ENCODE measurements at places on chromosomes 6 and 20.

- no peak for DNase-seq
Measured at GRCh38 chr6:111837641-111838500, 35.4 kb downstream of the FYN start.

DNA sequence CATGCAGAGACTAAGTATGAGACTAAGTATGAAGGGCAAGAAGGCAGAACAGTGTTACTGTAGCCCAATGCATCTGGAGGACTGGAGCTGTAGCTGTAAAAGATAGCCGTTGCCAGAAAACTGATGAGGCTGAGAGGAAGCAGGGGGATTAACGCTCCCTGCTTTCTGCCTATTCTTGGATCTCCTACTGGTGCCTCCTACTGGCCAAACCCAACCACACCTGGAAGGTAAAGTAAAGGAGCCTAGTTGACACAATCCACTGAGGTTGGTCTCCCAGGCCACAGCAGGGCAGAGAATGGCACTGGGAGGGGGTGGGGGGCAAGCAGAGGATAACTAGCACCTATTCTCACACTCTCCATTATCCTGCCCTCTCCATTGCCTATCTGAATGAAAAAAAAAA lies 105.0 kb upstream of the MRPS10 start:
- no peak for DNase-seq

DNA sequence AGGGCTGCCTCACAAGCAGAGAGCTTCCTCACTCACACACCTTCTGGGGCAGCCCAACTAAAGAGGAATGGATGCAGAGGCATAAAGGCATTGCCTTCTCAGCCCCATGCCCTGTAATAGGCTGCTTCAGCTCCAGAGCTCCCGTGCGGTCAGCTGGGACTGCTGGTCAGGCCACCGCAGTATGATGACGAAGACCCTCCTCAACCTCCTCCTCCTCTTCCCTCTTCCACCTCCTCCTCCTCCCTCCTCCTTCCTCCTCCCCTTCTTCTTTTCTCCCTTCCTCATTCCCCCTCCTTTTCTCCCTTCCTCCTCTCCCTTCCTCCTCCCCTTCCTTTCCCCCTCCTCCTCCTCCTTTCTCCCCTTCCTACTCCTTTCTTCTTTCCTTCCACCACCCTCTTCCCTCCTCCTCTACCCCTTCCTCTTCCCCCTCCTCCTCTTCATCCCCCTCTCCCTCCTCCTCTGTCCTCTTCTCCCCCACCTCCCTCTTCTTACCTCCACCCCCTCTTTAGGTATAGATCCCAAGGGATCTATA lies 465.3 kb upstream of the CDH4 start:
- no peak for DNase-seq

DNA sequence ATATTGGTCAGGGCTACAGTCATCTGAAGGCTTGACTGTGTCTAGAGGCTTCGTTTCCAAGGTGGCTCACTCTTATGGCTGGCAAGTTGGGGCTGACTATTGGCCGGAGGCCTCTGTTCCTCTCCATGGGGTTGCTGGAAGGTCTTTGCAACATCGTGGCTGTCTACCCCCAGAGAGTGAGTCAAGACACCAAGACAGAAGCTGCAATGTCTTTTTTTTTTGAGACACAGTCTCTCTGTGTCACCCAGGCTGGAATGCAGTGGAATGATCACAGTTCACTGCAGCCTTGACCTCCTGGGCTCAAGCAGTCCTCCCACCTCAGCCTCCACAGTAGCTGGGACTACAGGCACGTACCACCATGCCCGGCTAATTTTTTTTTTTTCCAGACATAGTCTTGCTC lies 29.4 kb upstream of the KIF3B start:
- DNase-seq, result no peak

DNA sequence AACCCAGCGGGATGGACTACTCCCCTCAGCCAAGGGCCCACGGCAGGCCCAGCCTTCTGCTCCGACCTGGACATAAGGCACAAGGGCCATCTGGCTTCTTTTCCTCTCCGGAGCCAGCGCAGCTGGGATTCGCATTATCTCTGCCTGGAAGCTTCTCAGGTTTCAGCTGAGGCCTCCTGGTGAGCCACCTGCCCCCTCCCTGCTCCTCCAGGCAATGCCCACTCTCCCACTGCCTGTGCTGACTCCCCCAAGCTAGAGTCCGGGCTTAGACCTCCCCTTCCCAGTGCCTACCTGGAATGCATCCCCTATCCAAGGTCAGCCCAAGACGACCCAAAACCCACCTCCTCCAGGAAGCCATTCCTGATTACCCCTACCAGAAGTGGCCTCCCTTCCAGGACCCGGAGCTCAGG lies 60.7 kb downstream of the EZR start:
- DNase-seq, result peak; percentile 80

DNA sequence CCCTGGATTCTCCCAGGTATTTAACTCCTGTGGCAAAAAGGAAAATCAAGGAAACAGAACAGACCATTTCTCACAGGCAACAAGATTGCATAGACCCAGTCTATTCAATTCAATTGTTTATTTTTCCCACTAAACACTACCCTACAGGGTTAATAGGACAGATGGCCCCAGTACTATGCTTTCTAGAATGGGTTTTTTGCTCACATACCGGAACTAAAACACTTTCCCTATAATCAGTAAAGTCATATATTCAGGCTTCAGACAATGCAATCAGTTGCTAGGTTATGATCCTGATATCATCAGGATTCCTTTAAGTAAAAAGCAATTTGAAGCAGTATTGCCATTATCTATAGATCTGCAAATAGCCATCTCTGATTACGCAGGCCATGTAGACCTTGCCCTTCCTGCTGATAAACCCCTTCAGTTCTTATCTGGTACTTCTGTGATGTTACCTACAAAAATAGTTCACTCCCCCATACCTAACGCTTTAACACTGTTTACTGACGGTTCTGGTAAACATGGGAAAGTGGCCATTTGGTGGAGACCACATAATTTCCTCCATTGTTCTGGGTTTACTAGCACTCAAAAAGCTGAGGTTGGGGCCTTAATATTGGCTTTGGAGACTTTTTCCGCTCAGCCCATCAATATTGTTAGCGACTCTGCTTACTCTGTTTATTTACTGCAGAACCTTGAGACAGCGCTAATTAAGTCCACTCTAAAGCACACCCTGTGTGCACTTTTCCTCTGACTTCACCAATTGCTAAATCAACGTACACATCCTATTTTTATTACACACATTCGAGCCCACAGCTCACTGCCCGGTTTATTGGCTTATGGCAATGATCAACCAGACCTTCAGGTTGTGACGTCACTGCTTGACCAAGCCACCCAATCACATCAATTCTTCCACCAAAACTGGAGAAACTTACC lies 666.0 kb downstream of the PHF3 start:
- no peak for DNase-seq

DNA sequence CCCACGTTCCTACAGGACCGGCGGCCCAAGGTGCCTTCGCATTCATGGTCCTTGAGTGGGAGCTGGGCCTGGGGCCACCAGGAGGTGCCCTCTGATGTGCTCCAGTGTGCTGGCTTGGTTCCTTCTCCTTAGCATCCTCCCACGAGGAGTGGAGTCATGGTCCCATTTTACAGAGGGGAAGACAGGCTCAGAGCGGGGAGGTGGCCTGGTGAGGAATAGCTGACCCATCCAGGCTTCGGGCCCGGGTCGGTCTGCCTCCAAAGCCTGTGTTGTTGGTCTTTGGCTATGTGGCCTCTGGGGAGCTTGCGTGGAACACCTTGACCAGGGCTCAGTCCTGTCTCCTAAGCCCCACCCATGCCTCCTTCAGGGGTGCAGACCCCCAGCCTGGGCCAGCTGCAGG lies 22.8 kb downstream of the RBM38 start:
- no peak for DNase-seq

DNA sequence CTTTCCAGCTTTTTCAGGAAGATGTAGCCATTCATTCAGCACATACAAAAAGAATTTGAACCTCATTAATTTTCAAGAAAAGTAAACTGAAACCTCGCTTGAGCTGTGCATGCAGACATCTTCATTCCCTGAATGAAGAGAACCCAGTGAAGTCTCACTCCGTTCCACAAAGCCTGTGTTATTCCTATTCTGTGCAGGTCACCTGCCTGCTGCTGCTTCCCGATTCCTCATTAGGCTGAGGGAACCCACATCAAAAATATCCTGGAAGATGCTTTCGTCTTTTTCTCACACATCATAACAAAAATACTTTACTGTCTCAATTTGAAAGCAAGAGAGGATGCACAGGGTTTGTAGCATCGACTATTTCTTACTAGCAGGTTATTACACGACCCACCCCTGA lies 40.1 kb downstream of the TRMT6 start:
- no peak for DNase-seq

DNA sequence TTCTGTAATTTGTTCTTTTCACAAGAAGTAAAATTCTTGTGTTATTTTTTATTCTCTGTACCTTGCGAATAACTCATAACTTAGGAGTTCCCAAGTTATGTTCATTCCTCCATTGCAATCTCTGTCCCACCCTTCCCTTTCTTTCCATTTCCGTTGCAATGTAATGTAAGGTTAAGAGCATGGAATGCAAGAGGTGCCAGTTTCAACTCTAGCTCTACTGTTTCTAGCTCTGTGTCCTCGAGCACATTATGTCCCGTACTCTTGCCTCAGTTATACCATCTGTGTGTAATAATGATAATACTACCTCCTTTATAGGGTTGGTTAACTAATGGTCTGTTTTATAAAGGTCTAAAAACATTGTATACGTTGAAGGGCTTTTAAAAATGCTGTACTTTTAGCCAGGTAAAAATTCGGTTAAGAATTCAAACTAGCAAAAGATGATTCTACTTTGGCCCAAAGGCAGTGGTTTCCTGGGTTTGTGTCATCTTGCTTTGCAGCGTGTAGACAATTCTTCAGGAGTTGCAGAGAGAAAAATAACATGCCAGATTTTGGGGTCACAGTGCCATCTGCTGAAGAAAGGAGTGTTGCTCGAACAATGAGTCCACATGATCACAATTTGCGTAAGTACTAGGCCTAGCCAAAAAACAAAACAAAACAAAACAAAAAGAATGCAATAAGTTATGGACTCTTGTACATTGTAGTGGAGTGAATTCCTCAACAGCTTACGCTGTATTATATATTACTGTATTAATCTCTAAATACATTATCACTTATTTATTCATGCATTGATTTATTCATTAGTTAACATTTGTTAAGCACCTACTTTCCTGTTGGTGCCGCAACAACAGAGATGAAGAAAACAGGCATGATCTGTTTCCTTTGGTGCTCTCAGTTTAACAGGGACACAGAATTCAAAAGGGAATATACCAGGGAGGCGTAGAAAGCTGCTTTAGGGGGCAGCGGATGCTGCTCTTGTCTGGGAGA lies 10.0 kb upstream of the PFDN4 start:
- DNase-seq, result no peak

GRCh38 chr6:145247692-145248419 lies 487.5 kb downstream of the EPM2A start:
- DNase-seq, result no peak

DNA sequence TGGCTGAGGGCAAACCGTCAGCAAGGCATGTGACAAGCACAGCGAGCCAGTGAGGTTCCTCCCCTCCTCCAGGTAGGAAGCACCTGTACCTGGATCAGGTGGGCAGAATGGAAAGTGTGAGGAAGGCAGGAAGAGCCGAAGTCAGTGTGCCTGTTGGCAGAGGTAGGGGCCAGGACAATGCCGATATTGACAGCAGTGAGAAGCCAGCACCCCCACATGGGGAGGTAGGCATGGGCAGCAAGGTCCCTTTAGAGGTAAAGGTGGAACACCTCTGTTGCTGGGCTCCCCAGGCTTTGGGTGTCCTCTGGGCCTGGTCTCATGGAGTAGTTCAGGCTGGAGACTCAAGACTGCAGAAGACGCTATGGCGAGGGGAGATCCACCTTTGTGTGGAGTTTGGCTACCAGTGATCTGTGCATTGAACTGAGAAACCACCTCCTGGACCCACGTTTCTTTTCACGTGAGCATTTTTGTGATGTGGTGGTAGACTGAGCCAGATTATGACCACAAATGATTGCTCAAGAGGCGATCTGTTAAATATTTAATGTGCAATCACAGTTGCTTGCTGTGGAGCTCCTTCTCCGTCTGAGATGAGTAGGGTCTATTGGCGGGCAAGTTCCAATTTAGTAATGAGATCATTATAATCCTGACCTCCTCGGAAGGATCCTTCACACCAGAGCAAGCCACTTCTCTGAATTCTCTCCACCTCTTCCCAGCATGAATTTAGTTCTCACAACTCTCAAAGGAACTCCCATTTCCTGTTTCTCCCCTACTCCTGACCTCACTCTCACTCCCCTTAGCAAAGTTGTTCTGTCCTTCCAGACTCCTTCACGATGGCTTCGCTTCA lies 174.8 kb downstream of the CDH26 start:
- no peak for DNase-seq

DNA sequence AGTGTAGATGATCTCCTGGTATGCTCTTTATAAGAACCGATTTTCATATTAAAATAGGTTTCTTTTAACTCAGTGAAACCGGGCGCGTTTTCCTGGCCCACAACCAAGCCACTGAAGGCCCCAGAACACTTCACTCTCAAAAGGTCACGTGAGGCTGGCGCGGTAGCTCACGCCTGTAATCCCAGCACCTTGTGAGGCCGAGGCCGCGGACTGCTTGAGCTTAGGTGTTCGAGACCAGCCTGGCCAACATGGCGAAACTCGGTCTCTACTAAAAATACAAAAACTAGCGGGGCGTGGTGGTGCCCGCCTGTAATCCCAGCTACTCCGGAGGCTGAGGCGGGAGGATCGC lies 402 bp upstream of the TAF8 start:
- no peak for DNase-seq

DNA sequence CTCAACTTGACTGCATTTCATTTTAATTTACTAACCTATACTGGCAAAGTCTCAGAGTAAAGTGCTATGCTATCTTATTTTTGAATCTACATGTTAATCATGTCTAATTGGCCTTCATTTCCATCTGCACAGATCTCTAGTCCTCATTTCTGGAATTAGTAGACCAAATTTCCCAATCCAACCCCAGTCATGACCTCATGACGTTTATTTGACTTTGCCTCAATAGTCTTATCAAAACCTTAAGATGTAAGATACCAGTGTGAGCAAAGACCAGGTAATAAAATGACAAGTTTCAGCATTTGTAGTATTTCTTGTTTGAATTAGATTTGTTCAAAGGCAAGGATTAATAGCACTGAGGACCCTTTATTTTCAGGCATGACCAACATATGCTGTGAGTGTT lies 43.3 kb upstream of the MYB start:
- DNase-seq, result no peak

DNA sequence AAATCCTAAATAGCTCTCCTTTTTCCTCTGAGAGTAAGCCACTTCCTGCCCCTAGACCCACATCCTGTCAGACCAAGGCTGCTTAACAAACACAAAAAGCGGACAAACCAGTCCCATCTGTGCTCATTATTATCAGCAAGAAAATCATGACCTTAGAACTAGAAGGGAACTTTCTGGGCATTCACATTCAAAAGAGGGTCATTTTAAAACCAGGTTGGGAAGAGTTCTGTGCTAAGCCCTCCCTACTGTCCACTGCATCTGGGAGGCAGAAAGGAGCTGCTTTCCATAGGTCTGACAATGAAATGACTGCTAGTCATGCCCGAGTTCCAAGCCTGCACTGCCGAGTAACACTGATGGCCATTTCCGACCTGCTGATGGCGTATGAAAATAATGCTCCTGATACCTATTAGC lies 15.4 kb downstream of the EZR start:
- DNase-seq, result no peak

GRCh38 chr6:160030103-160030502 lies 61.2 kb downstream of the IGF2R start:
- peak; percentile 94 for DNase-seq

- no peak for DNase-seq
Measured at GRCh38 chr6:63504777-63505384, 67.4 kb upstream of the LOC128125822 start.
